T-helper 9 cell (primary cell): ENCODE measurements at places on chromosomes 12 and 14.

GRCh38 chr12:8870586-8870985 lies 43.7 kb upstream of the PHC1 start:
- DNase-seq: no peak

DNA sequence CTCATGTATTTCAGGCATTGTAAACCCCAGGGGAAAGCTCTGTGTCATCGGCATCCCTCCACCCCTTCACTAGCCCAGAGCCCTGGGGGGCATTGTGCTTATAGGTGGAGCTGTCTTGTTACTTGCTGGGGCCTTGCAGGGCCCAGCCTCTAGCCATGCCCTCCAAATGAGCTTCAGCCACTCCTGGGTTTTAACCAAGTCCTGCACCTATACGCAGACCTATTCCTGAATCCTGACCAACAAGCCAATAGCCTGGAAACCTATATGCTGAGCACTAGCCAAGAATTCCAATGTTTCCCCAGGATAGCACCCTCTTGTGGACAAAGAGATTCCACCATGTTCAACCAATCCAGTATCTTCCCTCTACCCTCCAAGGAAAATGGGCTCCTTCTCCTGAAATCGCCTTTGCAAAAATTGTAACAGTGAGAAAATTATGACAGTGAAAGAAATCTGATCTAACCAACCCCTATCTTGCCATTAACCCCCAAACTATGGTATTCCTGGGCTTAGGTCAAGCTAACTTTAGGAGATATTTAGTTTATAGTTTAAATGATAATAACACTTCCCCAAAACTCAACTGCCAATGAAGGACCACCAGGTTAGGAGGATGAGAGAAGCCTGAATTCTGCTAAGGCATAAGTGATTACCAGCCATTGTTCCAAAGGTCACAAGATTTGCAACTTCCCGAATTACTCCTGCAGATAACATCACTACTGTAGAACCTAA lies 55.5 kb downstream of the TTC7B start:
- no peak for DNase-seq

DNA sequence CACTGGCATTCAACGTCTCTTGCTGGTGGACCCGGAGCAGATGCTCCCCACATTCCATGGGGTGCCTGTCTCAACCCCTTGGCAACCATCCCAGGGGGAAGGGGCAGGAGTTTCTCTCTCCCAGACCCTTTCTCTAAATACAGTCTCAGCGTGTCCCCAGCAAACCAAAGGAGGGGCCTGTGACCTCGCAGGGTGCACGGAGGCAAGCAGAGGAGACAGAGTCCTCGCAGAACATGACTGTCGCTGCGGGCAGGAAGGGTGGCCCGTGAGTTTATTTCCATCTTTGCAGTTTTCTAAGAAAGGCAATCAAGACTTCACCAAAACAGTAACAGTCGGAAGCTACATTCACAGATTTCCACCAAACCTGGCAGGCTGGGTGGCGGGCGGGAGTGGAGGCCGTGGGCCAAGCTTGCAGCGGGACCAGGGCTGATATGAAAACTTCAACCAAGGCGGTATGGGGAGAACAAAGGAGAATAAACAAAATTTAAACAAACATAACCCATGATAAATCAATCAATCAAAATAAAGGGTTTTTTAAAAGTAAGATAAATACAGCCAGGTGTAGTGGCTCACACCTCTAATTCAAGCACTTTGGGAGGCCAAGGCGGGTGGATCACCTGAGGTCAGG lies 18.6 kb downstream of the BRF1 start:
- no peak for DNase-seq

DNA sequence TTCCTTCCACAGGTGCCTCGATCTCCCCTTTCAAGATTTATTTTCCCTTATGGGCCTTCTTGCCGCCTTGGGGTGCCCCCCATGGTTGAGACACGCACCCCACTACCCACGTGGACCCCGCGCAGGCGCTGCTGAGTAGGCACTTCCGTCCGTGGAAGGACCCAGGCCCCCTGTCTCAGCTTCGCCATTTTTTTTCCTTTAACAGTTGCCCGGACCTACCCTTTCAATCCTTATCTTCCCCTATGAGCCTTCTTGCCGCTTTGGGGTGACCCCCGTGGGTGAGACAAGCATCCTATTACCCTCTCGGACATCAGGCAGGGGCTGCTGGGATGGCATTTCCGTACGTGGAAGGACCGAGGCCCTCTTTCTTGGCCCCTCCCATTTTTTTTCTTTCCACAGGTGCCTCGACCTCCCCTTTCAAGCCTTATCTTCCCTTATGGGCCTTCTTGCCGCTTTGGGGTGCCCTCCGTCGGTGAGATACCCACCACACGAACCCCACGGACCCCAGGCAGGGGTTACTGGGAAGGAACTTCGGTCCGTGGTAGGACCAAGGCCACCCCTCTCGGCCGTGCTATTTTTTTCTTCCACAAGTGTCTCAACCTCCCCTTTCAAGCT lies 268.2 kb downstream of the ALG10 start:
- DNase-seq: no peak

DNA sequence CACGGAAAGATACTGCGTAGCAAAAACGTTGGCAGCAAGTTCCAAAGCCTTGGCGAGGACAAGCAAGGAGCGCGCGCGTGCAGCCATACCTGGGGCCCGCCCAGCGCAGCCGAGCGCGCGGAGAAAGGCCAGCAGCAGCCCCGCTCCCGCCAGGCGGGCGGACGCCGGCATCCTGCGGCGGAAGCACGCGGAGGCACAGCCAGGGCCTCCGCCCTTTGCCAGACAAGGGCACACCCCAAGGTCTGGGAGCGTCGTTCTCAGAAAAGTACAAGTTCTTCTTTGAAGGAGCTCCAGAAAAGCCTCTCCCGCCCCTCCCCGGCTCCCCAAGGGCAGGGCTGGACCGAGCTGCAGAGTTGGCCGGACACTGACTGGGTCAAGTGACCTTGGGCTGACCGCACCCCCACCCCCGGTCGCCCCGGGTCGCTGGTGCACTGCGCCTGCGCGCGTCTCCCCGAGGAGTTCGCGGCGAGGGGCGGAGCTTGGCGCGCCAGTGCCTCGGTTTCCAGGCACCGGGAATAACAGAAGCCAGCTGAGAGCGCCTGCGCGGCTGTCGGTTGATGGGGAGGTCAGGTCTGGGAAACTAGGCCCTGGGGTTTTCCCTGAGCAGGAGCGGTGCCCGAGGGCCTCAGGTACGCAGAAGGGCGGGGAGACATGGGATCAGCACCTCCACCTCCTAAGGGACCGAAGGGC lies at the start of gene ZC2HC1C:
Gene ZC2HC1C (plus strand): TSS at position 521 of the 690 bp plus-strand sequence. CDS start 933 bp downstream, outside the sequence.
- DNase-seq: peak; percentile 26

- no peak for DNase-seq
Measured at GRCh38 chr12:97471194-97471593, 8.6 kb downstream of the RMST start.
